ENCODE measurements at places on chromosomes 11 and 22. TPM values are rescaled to one million over a fixed set of nuclear protein-coding genes. Genes with fewer than 3 reads are reported as not detected.

TNNT3 gene
- 28.9 TPM for total RNA-seq

OR2AG2 gene
- not detected for total RNA-seq

MAML2 gene
- 15.2 TPM for total RNA-seq

TSSK2 gene
- total RNA-seq = not detected

SCT gene
- not detected for total RNA-seq

CHRNA10 gene
- 0.12 TPM for total RNA-seq

IL17REL gene
- not detected for total RNA-seq

SEZ6L gene
- not detected for total RNA-seq

USP2 gene
- total RNA-seq = 0.58 TPM

MUC6 gene
- not detected for total RNA-seq

TBX1 gene
- total RNA-seq = 0.09 TPM

FAM227A gene
- total RNA-seq = 1.8 TPM

FAM111B gene
- 0.12 TPM for total RNA-seq

SOX6 gene
- total RNA-seq = 0.47 TPM

ANGPTL5 gene
- total RNA-seq = not detected

RCN1 gene
- 300 TPM for total RNA-seq

LRRN4CL gene
- 5.3 TPM for total RNA-seq

TRIM51 gene
- total RNA-seq = not detected

OAF gene
- total RNA-seq = 79.8 TPM

LAYN gene
- 18.3 TPM for total RNA-seq

CD44 gene
- total RNA-seq = 62.2 TPM

APOA4 gene
- total RNA-seq = not detected

TMEM132A gene
- 22.2 TPM for total RNA-seq

SHANK2 gene
- not detected for total RNA-seq

OR4P4 gene
- not detected for total RNA-seq

MMP12 gene
- not detected for total RNA-seq

PRAME gene
- total RNA-seq = not detected

MS4A15 gene
- total RNA-seq = not detected

OR9Q1 gene
- not detected for total RNA-seq

TYR gene
- total RNA-seq = not detected

SDHAF2 gene
- total RNA-seq = 38.5 TPM

Data from pericardium fibroblast (primary cell).